ENCODE measurements at places on chromosomes 3 and 15.

- no peak for DNase-seq
Measured at GRCh38 chr3:186842426-186843038, at the start of gene ADIPOQ. Gene ADIPOQ, plus strand, starts transcription at chr3:186842710. Its CDS starts 10,349 bp downstream, at chr3:186853059.

DNA sequence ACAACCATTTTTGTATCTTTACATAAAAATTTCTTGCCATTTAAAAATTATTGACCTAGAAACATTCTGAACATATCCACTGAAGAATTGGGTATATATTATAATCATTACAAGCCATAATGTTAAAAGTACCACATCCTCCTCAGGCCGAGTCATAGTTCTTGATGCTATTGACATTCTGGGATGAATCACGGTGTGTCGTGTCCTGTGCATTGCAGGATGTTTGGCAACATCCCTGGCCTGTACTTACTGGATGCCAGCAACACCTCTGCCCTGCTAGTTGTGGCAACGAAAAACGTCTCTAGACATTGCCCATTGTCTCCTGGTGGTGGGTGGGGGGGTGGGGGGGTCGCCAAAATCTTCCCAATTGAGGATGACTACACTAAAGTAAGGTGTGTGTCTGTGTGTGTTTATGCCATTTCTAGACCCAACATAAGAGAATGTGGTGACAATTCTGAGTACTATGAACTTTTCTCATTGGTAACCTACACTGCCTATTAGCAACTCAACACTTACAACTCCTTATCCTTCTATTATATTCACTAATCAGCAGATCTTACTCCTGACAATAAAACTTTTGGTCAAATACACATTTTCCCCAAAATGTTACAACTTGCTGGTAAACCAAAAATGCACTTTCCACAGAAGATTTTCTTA, 471.6 kb downstream of the FOXP1 start:
- DNase-seq: no peak

DNA sequence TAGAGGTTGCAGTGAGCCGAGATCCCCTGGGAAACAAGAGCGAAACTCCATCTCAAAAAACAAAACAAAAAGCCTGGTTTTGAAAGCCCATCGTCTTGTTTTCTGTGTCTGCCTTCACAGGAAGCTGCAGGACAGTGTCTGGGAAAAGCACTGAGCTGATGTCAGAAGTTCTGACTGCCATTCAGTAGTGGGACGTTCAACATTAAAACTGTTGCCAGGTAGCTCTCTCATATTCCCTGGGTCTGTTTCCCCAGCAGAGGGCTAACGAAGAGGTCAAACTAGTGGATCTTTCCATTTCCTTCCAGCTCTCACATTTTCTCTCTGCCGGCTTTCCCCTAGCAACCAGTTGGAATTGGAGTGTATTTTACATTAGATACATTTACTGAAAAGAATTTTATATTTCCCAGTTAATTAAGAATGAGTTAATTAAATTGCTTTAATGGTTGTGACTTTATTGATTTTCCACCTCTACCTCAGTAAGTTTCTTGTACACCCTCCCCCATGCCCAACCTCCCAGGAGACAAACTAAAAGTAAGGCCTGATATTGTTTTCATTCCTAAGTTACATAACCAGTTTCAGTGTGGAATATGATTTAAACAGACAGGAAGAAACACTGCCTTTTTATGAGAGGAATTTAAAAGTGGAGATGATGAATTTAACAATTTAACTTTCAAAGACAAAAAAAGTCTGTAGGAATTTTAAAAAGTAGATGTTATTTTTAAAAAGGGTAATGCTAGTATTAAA, 29.9 kb downstream of the RCN2 start:
- DNase-seq: no peak

- no peak for DNase-seq
Measured at GRCh38 chr15:86555939-86556338, 476.3 kb downstream of the AGBL1 start.

DNA sequence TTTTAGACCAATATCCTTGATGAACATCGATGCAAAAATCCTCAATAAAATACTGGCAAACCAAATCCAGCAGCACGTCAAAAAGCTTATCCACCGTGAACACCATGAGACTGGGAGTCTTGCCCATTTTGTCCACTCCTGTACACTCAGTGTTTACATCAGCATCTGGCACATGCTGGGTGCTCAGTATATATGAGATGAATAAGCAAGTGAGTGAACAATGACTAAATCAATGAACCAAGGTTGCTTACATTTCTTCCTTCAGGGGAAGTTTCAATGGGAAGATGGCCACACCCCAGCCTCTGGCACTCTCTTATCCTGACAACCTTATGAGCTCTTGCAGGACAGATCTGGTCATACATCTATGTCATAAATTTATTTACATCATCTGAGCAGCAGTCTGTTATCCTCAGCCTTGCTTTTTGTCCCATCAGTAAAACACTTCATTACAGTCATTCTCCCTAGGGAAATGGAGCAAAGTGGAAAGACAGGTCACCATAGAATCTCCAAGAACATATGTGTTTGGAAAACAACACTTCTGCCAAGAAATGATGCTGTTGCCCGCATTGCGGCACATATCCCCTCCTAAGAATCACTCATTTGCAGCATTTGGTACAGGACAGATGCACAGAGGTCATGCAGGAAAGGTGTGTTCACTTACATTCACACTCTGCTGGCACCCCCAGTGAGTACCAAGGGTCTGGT, 171.8 kb upstream of the EIF1B start:
- no peak for DNase-seq

DNA sequence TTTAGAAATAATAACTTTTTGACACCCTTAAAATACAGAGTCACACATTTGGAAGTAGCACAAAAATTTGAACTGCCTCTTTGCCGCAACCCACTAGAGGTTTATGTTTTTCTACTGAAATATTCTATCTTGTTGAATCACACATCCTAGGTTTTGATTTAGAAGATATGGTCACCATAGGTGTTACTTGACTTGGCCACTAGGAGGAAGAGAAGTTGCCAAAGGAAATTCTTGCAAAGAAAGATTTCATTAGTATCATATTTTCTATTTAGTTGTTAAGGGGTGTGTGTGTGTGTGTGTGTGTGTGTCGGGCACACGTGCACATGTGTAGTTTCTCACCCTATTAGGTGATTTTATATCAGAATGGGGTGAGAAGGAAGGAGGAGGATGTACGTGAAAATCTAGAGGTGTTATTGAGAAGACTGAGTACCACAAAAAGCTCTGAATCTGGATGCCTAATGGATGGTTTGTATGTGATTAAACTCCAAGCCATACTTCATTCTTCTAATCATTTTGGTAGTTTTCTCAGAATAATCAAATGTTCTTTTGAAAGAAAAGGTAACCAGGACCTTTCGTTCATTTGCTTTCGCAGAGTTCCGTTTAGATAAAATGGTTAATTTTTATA, 31.5 kb downstream of the ZFAND6 start:
- DNase-seq: no peak

DNA sequence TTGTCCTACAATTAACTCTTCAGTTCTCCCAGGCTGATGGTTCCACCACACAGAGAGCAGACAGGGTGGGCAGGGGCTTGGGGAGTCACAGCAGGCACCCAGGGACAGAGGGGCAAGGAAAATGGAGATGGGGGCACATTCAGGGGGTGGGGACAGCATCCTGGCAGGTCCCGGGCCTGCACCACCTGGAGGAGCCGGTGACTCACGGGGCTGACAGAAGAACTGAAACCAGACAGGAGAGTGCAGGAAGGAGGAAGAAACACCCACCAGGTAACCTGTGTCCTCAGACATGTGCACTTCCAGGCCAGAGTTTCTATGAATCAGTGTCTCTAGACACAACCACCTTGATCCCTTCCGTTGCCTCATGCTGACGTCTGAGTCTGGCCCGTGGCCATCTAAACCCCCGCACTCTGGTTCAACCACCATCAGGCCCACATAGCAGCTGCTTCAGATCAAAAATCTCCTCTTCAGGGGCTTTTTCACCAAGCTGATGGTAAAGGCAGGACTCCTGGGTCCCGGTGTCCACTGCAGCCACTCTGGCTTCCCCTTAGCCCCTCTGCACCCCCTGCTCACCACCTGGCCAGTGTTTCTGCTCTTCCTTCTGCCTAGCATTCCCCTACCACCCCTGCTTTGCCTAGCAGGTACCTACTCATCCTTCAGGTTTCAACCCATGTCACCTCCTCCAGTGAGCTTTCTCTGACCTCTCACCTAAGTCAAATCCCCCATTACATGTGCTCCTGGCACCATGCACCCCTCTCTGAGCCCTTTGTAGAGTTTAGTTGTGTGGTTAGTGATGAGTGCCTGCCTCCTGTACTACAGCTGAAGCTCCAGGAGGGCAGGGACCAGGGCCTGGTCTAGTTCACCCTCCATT, 16.5 kb upstream of the CYP11A1 start:
- peak; percentile 81 for DNase-seq

GRCh38 chr3:155519078-155519477, 225.6 kb upstream of the STRIT1 start:
- no peak for DNase-seq

DNA sequence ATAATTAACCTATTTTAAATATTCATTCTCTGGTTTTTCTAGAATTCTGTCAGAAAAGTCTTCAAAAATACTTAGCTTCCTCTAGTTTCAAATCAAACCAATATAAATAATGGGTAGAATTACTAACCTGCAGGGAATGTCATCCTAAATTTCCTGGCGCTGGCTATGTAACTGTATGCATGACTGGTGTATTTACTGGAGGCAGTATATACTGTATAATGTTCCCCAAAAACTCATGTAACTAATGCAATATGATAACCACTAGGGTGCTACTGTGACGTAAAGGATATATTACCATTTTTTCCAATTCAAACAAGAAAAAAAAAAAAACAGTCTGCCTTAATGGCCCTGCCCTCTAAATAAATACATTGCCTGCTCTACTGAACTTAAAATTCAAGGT, 407.5 kb downstream of the MECOM start:
- no peak for DNase-seq

DNA sequence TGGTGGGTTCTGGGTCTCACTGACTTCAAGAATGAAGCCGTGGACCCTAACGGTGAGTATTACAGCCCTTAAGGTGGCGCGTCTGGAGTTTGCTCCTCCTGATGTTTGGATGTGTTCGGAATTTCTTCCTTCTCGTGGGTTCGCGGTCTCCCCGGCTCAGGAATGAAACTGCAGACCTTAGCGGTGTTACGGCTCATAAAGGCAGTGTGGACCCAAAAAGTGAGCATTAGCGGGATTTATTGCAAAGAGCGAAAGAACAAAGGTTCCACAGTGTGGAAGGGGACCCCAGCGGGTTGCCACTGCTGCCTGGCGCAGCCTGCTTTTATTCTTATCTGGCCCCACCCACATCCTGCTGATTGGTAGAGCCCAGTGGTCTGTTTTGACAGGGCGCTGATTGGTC, 420.5 kb upstream of the BCHE start:
- DNase-seq: no peak

GRCh38 chr3:195162816-195163215, 108.1 kb downstream of the XXYLT1 start:
- no peak for DNase-seq

DNA sequence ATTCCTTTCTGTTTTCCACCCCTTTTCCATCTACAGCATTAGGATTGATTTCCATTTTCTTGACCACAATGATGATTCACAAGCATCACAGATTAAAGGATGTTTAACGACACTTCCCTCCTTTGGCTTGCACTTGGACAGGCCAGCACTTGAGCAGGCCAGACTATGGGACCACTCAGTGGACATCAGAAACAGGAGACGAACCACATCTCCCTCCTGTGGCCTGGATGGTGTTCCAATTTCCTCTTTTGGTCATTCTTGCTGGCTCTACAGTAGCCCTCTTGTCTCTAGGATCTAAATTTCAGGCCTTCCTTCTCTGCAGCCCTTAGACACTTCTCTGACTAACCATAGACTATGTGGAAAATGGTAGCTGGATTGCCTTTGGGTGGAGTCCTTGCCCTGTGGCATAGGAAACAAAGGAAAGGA, 78.8 kb upstream of the BOC start:
- no peak for DNase-seq

- no peak for DNase-seq
Measured at GRCh38 chr3:112745567-112746248, 101.0 kb downstream of the CD200R1L start.

- DNase-seq: no peak
Measured at GRCh38 chr15:55737373-55737772, 5.6 kb downstream of the PRTG start.

DNA sequence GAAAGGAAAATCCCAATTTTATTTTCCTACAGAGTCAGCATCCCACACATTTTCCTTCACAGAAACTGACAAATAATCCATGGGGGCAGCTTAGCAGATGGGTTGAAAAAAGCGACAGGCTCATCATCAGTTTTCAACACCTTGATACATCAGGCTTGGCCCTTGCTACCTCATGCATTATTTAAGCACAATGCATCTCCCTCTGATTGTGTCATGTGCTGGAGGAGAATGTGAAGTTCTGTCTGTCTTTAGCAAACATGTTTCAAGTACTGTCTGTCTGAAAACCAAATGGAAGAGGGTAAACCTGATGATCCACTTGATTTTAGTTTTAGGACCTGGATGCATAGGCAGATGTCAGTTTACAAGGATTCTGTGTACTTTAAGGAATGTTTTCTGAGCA, 128.6 kb upstream of the ADAMTS9 start:
- no peak for DNase-seq

DNA sequence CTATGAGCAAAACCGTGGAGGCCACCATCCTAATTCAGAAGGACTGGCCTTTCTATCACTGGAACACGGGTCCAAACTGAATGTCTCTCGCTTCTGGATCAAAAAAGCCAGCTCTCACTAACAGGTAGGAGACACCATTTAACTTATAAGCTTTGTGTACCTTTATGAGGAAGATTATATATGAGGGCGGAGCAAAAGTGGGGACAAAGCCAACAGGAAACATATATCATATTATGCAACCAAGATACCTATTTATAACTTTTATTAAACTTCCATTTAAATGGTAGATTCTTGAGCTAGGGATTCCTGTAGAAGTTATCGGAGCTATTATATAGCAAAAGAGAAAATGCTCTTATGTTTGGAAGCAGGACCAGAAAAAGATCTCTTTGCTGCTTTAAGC, 78.4 kb downstream of the IGF2BP2 start:
- no peak for DNase-seq

GRCh38 chr3:80355144-80355543, 587.3 kb upstream of the ROBO1 start:
- no peak for DNase-seq

DNA sequence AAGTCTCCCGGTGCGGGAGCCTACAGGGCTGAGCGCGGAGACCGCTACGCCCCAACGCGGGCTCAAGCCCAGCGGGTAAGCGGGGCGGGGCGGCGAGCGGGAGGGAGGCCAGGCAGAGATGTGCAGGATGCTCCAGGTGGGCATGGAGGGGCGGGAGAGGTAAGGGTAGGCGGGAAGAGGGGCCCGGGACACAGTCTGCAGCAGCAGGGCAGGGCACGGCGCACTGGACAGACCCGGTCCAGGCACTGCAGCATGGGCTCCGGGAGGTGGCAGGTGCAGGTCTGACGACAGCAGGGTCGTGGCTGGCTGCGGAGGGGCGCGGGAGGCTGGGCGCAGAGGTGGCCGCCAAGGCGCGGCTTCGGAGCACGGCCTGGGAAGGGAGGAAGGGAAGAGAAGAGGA, 102.8 kb downstream of the GABRB3 start:
- no peak for DNase-seq
